Osteoblast (primary cell): ENCODE measurements at places on chromosomes 1 and 21. TPM values are rescaled to one million over a fixed set of nuclear protein-coding genes. Genes with fewer than 3 reads are reported as not detected.

Gene FCGR2B
- total RNA-seq, result 0.36 TPM in 1 of 2 replicates, not detected in the other

Gene MMP23B
- 0.59 and 1.1 TPM in 2 replicates for total RNA-seq

Gene LCE1A
- not detected in 2 replicates for total RNA-seq

Gene TP53BP2
- 27.1 and 31.8 TPM in 2 replicates for total RNA-seq

Gene ADCY10
- total RNA-seq, result 0.29 and 0.36 TPM in 2 replicates

Gene CFHR4
- not detected in 2 replicates for total RNA-seq

Gene ANKRD65
- 1.2 and 1.8 TPM in 2 replicates for total RNA-seq

Gene CENPF
- 8.3 and 8.5 TPM in 2 replicates for total RNA-seq

Gene ACTL8
- not detected in 2 replicates for total RNA-seq

Gene CR2
- not detected in 2 replicates for total RNA-seq

GRCh38 chr1:247448107-247448791, 9.7 kb downstream of the OR2B11 start:
- H3K36me3 ChIP-seq, result no peaks in the 10 kb centered on the region
- H3K4me1 ChIP-seq, result peaks cover 6% of the 10 kb centered on the region
- H3K4me3 ChIP-seq, result peak overlapping the region; percentile 73
- H3K27me3 ChIP-seq, result no peaks in the 10 kb centered on the region

- H3K4me1 ChIP-seq, result peaks cover 40% of the 10 kb centered on the region
- no peak overlapping the region for H3K27ac ChIP-seq
- H3K36me3 ChIP-seq, result no peaks in the 10 kb centered on the region
- no peak overlapping the region for H3K4me3 ChIP-seq
- H3K27me3 ChIP-seq, result no peaks in the 10 kb centered on the region
- no peak for DNase-seq
These were observed 3.6 kb upstream of the AHCYL1 start for GRCh38 chr1:109981004-109981335.

GRCh38 chr1:15311880-15312279, 64.9 kb downstream of the FHAD1 start:
- DNase-seq, result no peak
- no peak overlapping the region for H3K27ac ChIP-seq
- no peak overlapping the region for H3K4me3 ChIP-seq
- H3K27me3 ChIP-seq, result no peaks in the 10 kb centered on the region
- H3K4me1 ChIP-seq, result no peaks in the 10 kb centered on the region

GRCh38 chr1:47692196-47692595, 254.4 kb downstream of the FOXD2 start:
- no peaks in the 10 kb centered on the region for H3K36me3 ChIP-seq
- H3K27ac ChIP-seq, result no peak overlapping the region
- H3K4me3 ChIP-seq, result no peak overlapping the region
- DNase-seq, result no peak

- H3K27me3 ChIP-seq, result no peaks in the 10 kb centered on the region
- no peaks in the 10 kb centered on the region for H3K36me3 ChIP-seq
- DNase-seq, result no peak
- no peaks in the 10 kb centered on the region for H3K4me1 ChIP-seq
- H3K27ac ChIP-seq, result no peak overlapping the region
These were observed 123.7 kb downstream of the DISC1 start for GRCh38 chr1:231750296-231750695.

DNA sequence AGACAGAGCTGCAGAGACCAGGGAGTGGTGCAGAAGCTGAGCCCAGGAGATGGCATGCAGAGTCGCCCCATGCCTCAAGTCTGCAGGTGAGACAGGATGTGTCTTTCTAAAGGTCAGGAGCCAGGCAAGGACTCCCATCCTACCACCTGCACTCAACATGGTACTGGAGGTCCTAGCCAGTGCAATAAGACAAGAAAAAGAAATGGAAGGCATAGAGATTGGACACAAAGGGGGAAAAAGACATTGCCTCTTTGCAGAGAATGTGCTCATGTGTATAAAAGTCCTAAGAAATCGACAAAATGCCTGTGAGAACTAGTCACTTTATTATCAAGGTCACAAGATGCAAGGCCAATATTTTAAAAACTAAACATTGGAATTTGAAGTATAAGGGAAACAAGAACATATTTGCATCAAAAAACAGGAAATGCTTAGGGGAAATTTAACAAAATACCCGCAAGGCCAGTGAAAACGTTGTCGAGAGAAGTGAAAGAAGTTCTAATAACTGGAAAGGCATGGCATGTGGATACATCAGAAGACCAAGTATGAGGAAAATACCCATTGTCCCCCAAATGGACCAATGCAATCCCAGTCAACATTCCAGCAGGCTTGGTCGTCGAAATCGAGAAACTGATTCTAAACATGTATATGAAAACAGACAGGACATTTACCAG, 13.2 kb upstream of the PRXL2B start:
- no peaks in the 10 kb centered on the region for H3K4me1 ChIP-seq
- no peak overlapping the region for H3K27ac ChIP-seq
- no peak for DNase-seq
- H3K27me3 ChIP-seq, result peaks cover 3% of the 10 kb centered on the region

- H3K27me3 ChIP-seq, result no peaks in the 10 kb centered on the region
- no peaks in the 10 kb centered on the region for H3K36me3 ChIP-seq
- DNase-seq, result no peak
- H3K27ac ChIP-seq, result peak overlapping the region; percentile 36
These were observed 76.4 kb downstream of the ADGRL2 start for GRCh38 chr1:81876901-81877733.

- no peaks in the 10 kb centered on the region for H3K27me3 ChIP-seq
- H3K27ac ChIP-seq, result no peak overlapping the region
- peaks cover 26% of the 10 kb centered on the region for H3K4me1 ChIP-seq
These were observed 12.9 kb downstream of the DNAJC11 start for GRCh38 chr1:6688757-6689156.

GRCh38 chr1:203328714-203329122, 22.2 kb downstream of the FMOD start:
- no peak overlapping the region for H3K27ac ChIP-seq
- H3K4me3 ChIP-seq, result no peak overlapping the region
- H3K4me1 ChIP-seq, result peaks cover 8% of the 10 kb centered on the region
- H3K36me3 ChIP-seq, result no peaks in the 10 kb centered on the region
- DNase-seq, result no peak
- H3K27me3 ChIP-seq, result peaks cover 61% of the 10 kb centered on the region

DNA sequence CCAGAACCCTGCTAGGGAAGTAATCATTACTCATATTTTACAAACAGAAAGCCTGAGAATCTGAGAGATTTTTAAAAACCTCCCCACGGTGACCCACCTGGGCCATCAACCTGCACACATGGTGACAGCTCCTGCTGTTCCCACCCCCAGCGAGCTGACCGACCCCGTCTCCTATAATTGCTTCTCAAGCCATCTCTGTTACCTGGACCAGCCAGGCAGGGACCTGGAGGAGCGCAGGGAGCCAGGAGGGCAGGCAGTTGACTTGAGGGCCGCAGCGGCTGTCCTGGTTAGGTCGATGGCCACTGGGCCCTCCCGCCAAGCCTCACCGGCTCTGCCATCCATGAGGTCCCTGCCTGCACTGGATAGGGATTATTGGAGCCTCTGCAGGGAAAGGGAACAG, 7.7 kb downstream of the TFF2 start:
- no peaks in the 10 kb centered on the region for H3K27me3 ChIP-seq
- H3K27ac ChIP-seq, result no peak overlapping the region
- H3K4me3 ChIP-seq, result no peak overlapping the region

DNA sequence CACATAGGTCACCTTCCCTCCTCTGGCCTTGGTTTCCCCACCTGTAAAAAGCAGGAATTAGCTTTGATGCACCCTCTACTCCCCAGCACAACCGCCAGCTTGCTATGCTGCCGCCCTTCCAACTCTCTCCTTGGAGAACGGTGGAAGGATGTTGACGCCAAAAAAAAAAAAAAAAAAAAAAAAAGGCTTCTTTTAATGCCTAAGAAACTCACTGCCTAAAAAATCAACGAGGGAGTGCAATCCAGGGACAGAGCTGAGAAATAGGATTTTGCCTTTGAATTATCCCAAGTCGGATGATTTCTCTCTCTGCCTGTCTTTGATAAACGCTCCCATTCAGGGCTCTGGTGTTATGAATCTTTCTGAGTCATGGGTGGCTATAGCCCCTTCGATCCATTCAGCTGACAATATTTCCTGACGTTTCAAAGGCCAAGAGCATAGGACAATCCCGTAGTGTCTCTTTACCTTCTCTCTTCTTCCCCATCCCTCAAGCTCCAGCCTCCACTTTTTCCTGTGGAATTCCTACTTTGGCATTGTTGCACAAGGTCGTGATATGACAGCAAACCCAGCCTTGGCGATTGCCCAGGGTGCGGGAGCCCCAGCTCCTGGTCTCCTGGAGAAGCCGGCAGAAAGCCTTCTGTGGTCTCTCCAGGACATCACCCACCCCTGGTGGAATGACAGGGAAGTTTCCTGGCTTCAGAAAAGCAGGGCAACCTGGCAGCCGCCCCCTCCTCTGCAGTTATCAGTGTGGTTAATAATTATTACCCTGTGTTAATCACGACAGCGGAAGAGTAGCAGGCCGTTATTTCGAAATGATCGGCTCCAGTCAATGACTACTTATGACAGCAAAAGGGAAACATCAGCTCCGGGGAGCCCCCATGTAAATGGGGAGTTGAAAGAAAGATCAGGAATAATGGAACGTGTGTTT, 8.0 kb upstream of the PLXNA2 start:
- H3K4me1 ChIP-seq, result peaks cover 21% of the 10 kb centered on the region
- no peak overlapping the region for H3K27ac ChIP-seq
- peaks cover 32% of the 10 kb centered on the region for H3K27me3 ChIP-seq
- DNase-seq, result no peak
- no peak overlapping the region for H3K4me3 ChIP-seq
- H3K36me3 ChIP-seq, result no peaks in the 10 kb centered on the region

- peaks cover 22% of the 10 kb centered on the region for H3K36me3 ChIP-seq
- no peak overlapping the region for H3K27ac ChIP-seq
- no peaks in the 10 kb centered on the region for H3K27me3 ChIP-seq
- no peak for DNase-seq
- no peak overlapping the region for H3K4me3 ChIP-seq
These were observed 15.0 kb downstream of the ZNF496 start for GRCh38 chr1:247316590-247317197.

GRCh38 chr21:46324390-46325072, 575 bp downstream of the PCNT start:
- peaks cover 11% of the 10 kb centered on the region for H3K36me3 ChIP-seq
- H3K4me3 ChIP-seq, result peak overlapping the region; percentile 97
- DNase-seq, result peak; percentile 99
- H3K27me3 ChIP-seq, result no peaks in the 10 kb centered on the region
- H3K4me1 ChIP-seq, result peaks cover 23% of the 10 kb centered on the region

- H3K27ac ChIP-seq, result no peak overlapping the region
- H3K27me3 ChIP-seq, result no peaks in the 10 kb centered on the region
- H3K4me1 ChIP-seq, result no peaks in the 10 kb centered on the region
- no peaks in the 10 kb centered on the region for H3K36me3 ChIP-seq
- DNase-seq, result no peak
- no peak overlapping the region for H3K4me3 ChIP-seq
These were observed 141.0 kb downstream of the PBX1 start for GRCh38 chr1:164699815-164700491.

DNA sequence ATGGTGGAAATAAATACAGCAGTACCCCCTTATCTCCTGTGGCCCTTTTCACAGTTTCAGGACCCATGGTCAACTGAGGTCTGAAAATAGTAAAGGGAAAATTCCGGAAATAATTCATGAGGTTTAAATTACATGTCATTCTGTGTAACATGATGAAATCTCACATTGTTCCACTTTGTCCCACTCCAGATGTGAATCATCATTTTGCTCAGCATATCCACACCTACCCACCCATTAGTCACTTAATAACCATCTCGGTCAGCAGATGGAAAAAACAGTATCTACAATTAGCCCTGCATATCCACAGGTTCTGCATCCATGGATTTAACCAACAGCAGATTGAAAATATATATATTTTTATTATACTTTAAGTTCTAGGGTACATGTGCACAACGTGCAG, 86.9 kb upstream of the GORAB start:
- H3K4me3 ChIP-seq, result no peak overlapping the region
- no peaks in the 10 kb centered on the region for H3K36me3 ChIP-seq
- DNase-seq, result no peak
- no peaks in the 10 kb centered on the region for H3K27me3 ChIP-seq

DNA sequence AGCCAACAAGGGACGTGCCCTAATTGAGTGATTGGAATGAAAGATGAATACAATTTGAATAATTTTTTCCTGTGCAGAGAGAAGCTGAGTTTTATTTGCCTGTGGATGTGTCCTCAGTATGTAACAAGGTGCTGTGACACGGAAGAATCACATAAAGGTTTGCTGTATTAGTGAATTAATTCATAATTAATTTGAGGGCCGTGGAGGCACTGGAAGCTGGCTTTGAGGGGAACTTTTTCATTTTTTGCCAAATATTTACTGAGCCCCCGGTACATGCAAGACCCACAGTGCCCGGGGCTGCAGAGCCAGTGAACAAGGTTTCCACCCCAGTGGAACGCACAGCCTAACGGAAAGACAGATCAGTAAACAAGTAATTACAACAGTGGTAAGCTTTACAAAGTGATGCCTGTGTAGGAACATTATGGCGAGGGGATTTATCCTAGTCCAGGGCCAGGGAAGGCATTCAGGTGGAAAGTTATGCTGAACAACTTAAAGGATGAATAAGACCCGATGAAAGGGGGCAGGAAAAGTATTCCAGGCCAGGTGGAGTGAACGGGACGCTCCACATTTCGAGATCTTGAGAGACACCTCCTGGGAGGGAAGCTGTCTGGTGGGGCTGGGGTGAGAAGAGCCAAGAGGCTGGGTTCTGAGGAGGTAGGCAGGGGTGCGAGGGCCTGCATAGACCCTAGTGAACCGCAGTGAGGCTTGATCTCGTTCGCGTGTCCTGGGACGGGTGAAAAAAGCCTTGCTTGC, 773 bp upstream of the RCC2 start:
- H3K4me1 ChIP-seq, result peaks cover 41% of the 10 kb centered on the region
- no peaks in the 10 kb centered on the region for H3K36me3 ChIP-seq
- H3K27me3 ChIP-seq, result no peaks in the 10 kb centered on the region

DNA sequence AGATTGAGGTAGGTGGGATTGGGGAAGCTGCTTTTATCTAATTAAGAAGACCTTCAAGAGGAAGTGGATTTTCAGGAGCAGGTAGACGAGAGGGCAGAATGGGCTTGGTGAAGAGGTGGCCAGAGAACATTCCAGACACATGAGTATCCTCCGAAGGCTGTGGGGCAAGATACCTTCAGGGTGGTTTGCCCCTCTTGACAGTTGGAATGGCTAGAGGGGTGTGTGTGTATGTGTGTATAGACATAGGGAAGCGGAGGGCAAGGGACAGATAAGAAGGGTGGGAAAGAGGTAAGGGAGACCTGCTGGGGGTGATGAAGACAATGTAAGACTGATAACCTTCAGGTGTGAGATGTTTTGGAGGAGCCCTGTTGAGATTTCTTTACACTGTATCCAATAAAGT, 46.8 kb upstream of the TSPAN2 start:
- H3K4me1 ChIP-seq, result peaks cover 33% of the 10 kb centered on the region
- H3K27me3 ChIP-seq, result no peaks in the 10 kb centered on the region
- H3K4me3 ChIP-seq, result no peak overlapping the region
- peak overlapping the region; percentile 93 for H3K27ac ChIP-seq

GRCh38 chr1:93186667-93187066, 6.1 kb downstream of the CCDC18 start:
- DNase-seq, result no peak
- H3K27me3 ChIP-seq, result no peaks in the 10 kb centered on the region
- no peak overlapping the region for H3K27ac ChIP-seq
- H3K36me3 ChIP-seq, result no peaks in the 10 kb centered on the region

GRCh38 chr1:14522926-14523241, 75.6 kb upstream of the KAZN start:
- peak overlapping the region; percentile 97 for H3K27ac ChIP-seq
- H3K4me1 ChIP-seq, result peaks cover 39% of the 10 kb centered on the region
- H3K27me3 ChIP-seq, result no peaks in the 10 kb centered on the region
- H3K36me3 ChIP-seq, result no peaks in the 10 kb centered on the region
- H3K4me3 ChIP-seq, result no peak overlapping the region
- peak; percentile 90 for DNase-seq

GRCh38 chr1:31571340-31572295, 4.7 kb upstream of the TINAGL1 start:
- no peak overlapping the region for H3K27ac ChIP-seq
- no peaks in the 10 kb centered on the region for H3K36me3 ChIP-seq
- H3K4me3 ChIP-seq, result no peak overlapping the region
- peaks cover 59% of the 10 kb centered on the region for H3K4me1 ChIP-seq
